ENCODE measurements at places on chromosomes 2 and 18.

- no peak for DNase-seq
Observed at GRCh38 chr18:24910221-24910620, 441.7 kb downstream of the ZNF521 start.

- DNase-seq = no peak
Observed at GRCh38 chr2:145802133-145802532, 1282.2 kb upstream of the ZEB2 start.

GRCh38 chr2:177101930-177102329, 110.7 kb upstream of the HNRNPA3 start:
- no peak for DNase-seq

GRCh38 chr2:38591152-38591551, 11.6 kb downstream of the HNRNPLL start:
- DNase-seq = no peak

DNA sequence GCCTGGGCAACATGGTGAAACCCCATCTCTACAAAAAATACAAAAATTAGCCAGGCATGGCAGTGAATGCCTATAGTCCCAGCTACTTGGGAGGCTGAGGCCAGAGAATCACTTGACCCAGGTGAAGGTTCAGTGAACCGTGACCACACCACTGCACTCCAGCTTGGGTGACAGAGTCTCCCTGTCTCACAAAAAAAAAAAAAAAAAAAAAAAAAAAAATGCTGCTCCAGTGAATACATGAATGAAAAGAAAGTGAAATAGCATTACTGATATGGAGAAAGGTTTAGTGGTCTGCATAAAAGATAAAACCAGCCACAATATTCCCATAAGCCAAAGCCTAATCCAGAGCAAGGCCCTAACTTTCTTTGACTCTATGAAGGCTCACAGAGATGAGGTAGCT, 44.5 kb downstream of the METTL8 start:
- DNase-seq = no peak

DNA sequence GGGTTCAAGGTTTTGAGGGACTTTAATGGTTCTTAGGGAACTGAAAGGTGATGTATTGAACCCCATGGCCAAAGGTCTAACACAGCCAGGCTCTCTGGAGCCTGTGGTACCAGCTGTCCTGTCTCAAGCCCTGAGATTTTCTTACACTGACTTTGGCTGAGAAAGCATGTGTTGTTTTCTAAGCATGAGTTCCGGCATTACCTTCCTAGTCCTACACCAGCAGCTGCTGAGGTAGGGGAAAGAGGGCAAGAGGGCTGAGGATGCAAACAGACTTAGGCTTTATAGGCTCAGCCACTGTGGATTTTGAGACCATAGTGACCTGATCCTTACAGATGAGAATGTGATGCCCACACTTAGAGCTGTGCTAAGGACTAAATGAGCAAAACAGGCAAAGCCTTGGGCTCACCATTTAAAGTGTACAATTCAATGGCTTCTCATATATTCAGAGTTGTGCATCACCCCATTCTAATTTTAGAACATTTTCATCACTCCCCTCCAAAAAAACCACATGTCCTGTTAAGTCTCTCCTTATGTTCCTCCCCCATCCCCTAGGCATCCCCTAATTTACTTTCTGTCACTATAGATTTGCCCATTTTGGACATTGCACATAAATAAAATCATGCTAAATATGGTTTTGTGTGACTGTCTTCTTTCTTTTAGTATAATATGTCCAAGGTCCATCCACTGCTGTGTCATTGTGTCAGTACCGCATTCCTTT, 99.7 kb upstream of the OTOS start:
- no peak for DNase-seq

- peak; percentile 35 for DNase-seq
Observed at GRCh38 chr2:175372704-175373701, 191.5 kb upstream of the ATP5MC3 start.

DNA sequence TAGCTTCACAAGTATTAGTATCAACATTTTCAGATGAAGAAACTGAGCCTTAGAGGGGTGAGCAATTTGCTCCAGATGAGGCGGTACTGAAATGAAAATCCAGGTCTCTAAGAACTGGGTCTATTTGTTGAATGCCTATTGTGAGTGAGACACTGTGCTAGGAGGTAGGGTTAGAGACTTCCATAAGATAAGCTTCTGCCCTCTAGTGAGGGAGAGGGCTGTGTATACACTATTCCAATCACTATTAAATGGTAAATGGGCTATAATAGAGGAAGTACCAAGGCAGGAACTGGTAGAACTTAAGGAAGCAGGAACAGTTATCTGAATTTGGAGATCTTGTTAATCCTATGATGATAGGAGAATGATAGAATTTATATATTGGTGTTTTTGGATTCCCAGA, 23.6 kb upstream of the GLS start:
- DNase-seq = no peak

DNA sequence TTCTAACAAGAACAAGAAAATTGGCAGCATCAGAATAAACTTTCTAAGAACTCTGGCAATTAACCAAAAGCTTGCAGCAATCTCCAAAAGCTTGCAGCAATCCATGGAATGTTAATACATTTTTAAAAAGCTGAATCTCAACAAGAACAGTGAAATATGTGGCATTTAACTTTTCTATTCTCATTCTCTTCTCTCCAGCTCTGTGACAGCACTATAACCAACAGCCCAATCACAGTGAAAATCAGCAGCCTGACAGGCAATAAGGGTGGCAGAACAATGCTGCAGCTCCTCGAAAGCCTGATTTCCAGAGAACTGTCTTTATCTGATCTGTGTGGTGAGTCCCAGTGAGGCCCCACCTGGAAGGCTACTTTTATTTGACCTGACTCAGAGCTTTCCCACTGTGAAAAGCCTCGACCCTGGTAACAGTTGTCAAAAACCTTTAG, 60.0 kb downstream of the TMEM131 start:
- DNase-seq = no peak

- DNase-seq = peak; percentile 43
Observed at GRCh38 chr2:10659898-10660568, 29.7 kb downstream of the NOL10 start.

GRCh38 chr2:85277416-85278158, 50.2 kb downstream of the TGOLN2 start:
- DNase-seq = no peak
